ENCODE measurements at places on chromosomes 16 and 17. TPM values are rescaled to one million over a fixed set of nuclear protein-coding genes. Genes with fewer than 3 reads are reported as not detected.

RPL38 gene
- total RNA-seq = 549 TPM

COX11 gene
- total RNA-seq = 34.6 TPM

SLC38A8 gene
- total RNA-seq = not detected

CA4 gene
- total RNA-seq = not detected

TEDC2 gene
- 3.9 TPM for total RNA-seq

SLC13A5 gene
- not detected for total RNA-seq

PRSS36 gene
- total RNA-seq = not detected

DNAAF8 gene
- 2.2 TPM for total RNA-seq

PPY gene
- not detected for total RNA-seq

CA10 gene
- total RNA-seq = not detected

APOBR gene
- not detected for total RNA-seq

SCGB1C2 gene
- total RNA-seq = not detected

BICDL2 gene
- total RNA-seq = not detected

ABCA9 gene
- 0.29 TPM for total RNA-seq

ELMO3 gene
- total RNA-seq = 1.1 TPM

PAQR4 gene
- total RNA-seq = 15.9 TPM

DPEP2NB gene
- not detected for total RNA-seq

ADPRM gene
- total RNA-seq = 14.5 TPM

EVI2B gene
- total RNA-seq = 0.21 TPM

ALOX15B gene
- not detected for total RNA-seq

TBC1D3E gene
- total RNA-seq = not detected

ABCA8 gene
- total RNA-seq = 21.0 TPM

ATXN2L gene
- 152 TPM for total RNA-seq

NPIPA5 gene
- total RNA-seq = 6.9 TPM

FA2H gene
- not detected for total RNA-seq

SLC5A11 gene
- total RNA-seq = not detected

NPIPA3 gene
- not detected for total RNA-seq

GRIN2A gene
- total RNA-seq = not detected

All from chondrocyte (in vitro differentiated cells).